Epithelial cell of proximal tubule (primary cell): ENCODE measurements at places on chromosomes 13 and 19.

DNA sequence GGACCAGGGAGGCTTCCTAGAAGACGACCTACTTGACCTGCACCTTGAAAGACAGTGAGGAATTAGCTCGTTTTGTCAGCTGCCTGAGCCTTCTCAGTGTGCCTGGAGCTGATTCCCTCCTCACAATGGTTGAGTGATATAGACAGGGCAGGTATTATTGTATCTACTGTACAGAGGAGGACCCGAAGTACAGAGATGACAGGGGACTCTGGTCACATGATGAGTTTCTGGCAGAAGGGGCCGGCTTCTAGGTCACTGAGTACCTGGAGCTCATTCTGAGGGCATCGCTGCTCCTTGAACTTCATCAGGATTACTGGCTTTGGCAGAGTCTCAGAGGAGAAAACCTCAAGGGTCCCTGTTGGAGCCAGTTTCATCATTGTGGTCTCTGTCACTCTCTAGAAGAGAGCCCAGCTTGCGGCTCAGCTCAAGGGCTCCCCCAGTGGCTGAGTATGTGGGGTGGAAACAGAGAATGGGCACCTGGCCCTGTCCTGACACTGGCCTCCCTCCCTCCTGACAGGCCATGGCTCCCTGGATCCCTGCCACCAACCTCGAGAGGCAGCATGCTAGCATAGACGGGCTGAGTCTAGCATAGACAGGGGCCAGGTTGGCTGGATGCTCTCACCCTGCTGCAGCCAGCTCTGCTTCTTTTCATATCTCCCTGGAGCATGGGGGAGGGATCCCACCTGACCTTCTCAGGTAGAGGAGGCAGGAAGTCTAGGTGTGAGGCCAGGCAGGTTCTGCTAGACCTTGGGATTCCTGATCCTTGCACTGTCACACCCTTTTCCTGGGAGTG is 38.7 kb downstream of the NFIX start:
- DNase-seq, result no peak

GRCh38 chr19:18733196-18733647 is 49.7 kb downstream of the CRTC1 start:
- no peak for DNase-seq

DNA sequence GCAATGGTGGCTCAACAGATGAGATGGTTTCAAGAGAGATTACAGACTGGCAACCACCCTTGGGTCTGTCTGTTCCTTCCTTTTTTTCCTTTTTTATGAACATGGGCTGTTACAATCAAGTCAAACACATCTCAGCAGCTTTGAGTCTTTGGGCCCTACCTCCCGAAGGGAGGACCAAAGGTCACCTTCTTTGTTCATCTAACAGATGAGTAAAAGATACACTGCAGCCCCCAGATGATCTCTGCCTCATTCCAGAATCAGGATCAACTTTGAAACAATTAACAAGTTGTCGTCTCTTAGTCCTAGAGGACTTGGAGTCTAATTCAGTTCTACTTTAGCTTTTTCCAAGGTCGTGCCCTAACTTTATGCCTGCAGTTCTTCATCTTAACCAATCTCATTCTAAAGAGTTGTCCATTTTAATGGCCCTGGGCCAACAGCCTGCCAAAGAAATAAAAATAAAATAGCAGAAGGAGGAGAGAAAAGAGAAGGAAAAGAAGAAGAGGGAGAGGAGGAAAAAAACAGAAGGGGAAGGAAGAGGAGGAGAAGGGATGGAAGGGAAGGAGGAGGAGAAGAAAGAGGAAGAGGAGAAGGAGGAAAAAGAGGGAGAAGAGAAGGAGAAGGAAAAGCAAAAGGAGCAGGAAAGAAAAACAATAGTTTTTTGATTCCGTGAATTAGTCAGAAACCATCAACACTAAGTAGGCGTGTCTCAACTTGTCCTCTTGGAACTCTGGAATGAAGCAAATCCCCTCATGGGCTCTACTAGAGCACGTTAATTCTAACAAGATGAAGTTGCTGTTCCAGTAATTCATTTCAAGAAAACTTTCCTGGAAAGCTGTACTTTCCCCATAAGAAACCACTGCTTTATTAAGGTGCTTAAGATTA is 281.2 kb downstream of the FOXO1 start:
- DNase-seq, result no peak

GRCh38 chr19:5765220-5765619 is 19.3 kb downstream of the PRR22 start:
- no peak for DNase-seq

DNA sequence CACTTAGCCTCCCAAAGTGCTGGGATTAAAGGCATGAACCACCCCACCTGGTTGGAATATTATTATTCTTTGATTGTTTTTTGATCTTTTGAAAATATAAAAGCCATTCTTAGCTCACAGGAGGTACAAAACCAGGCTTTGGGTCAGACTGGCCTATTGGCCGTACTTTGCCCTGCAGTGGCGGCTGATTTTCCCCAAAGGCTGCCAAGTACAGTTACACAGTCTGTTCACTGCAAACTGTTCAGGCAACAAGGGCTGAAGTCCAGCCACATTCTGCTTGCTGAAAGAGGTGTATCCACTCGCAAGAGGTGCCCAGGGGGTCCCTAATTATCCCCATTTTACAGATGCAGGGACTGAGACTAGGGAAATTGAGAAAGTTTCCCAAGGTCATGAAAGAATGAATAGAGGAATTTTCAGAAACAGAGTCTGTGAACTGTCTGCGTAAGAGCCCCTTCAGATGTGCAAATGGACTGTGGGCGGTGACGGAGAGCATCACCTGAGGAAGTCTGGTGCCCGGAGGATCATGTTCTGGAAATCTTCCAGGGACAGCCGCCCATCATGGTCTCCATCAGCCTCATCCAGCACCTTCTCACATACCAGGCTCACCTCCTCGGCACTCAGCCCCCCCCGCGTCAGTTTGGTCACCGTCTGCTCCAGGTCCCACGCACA is 9.0 kb downstream of the CIB3 start:
- no peak for DNase-seq

- no peak for DNase-seq
Observed at GRCh38 chr13:111323549-111323948, 3.1 kb downstream of the TEX29 start.

DNA sequence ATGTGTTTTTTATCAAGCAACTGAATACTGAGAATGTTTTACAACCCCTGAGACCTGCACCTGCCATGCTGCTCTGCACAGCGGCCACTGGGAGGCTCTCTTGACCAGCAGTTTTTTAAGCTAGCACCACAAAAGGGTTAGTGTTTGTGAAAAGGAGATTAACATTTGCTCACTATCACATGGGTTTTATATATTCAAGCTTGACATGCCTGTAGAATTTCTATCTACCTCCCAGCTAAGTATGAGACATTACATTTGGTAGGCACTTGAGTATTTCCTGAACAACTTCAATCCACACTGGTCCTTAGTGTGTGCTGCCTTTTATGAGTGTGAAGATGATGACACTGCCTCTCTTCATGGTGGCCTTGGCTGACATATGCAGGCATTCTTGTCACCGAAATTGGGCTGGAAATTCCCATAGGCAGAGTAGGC is 1238.9 kb downstream of the UQCRFS1 start:
- DNase-seq, result no peak

DNA sequence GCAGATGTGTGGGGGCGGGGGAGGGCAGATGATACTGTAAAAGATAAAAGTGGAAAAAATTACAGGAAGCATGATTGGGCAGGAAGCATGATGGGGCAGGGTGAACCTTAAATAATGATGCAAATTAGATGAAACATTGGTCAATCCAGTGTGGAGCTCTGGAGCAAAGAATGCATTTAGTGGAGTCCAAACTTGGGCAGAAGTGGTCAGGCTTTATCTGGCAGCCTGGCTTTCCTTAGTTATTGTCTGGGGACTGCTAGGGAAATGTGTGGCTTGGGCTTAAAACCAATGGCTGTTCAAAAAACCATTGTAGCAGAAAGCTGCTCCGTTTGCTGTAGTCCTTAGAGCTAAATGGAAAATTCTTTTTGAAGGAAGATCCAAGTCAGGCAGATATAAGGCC is 1077.3 kb upstream of the MIR17HG start:
- DNase-seq, result no peak

DNA sequence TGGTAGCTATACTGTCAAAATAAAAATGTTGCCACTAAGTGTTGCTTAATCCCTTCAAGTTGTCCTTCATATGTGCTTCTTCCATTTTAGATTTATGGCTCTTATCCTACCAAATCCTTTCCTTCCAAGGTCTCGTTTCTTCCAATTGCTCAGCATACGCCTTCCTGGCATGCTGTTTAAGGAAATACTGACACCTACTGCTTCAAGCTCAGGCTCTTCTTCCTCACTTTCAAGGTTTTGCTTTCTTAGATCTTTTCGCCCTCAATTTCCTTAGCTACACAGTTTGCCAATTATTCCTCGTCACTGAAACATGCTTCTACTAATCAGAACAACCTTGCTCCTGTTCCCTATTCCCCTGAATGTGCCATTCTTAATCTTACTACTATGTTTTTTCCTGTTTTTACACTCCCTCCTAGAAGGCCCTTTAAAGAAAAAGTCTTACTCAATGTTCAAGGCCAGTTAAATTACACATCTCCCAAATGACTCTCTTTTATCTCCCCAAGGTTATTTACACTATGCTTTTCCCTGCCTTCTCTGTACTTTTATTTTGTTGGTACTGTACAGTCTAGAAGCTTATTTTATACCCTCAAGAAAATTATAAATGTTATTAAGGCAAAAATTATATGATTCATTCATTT is 343.1 kb downstream of the MZT1 start:
- DNase-seq, result no peak

GRCh38 chr13:79673310-79673992 is 192.5 kb downstream of the NDFIP2 start:
- no peak for DNase-seq

DNA sequence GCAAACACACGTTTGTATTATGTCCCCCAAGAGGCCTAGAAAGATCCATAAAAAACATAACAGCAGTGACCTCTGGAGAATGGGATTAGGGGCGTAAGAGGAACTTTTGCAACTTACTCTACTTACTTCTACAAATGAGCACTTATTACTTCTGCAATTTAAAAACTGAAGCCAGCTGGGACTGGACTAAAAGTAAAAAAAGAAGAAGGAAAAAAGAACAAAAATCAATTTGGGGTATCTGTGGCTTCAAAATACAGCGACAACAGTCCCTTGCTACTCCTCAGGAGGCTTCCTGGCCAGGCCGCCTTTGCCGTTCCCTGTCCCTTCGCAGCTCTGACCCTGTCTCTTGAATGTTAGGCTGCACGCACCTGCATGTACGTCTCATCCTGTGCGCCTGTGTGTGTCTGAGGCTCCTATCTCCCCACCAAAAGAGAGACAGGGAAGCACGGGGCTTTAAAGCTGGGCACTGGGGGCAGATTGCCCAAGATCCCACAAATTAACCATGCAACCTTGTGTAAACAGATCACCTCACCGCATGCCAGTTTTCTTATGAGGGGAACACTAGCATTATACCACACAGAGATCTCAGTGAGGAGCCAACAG is 12.1 kb upstream of the FKRP start:
- no peak for DNase-seq

DNA sequence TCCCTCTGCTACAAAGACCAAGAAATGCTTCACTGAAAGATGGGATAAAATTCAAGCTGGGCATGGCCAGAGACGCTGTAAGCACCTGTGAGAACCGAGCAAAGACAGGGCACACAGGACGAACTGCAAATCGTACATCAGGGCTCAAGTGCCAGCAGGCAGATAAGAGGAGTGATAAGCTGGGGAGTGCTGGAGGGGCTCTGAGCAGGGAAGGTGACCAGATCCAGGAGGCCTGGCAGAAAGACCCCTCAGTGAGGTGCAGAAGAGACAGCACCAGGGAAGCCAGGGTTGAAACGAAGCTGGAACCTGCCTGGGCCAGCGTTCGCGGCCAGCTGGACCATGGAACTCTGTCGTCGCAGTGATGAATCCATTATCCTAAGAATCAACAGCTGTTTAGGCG is 10.2 kb downstream of the RAB20 start:
- no peak for DNase-seq

- DNase-seq, result no peak
Observed at GRCh38 chr13:33637978-33638743, 179.8 kb upstream of the RFC3 start.
